ENCODE measurements at places on chromosomes 7 and 10. TPM values are rescaled to one million over a fixed set of nuclear protein-coding genes. Genes with fewer than 3 reads are reported as not detected.

- DNase-seq, result no peak
These were observed 238.7 kb upstream of the PRSS58 start for GRCh38 chr7:142496545-142496991.

DNA sequence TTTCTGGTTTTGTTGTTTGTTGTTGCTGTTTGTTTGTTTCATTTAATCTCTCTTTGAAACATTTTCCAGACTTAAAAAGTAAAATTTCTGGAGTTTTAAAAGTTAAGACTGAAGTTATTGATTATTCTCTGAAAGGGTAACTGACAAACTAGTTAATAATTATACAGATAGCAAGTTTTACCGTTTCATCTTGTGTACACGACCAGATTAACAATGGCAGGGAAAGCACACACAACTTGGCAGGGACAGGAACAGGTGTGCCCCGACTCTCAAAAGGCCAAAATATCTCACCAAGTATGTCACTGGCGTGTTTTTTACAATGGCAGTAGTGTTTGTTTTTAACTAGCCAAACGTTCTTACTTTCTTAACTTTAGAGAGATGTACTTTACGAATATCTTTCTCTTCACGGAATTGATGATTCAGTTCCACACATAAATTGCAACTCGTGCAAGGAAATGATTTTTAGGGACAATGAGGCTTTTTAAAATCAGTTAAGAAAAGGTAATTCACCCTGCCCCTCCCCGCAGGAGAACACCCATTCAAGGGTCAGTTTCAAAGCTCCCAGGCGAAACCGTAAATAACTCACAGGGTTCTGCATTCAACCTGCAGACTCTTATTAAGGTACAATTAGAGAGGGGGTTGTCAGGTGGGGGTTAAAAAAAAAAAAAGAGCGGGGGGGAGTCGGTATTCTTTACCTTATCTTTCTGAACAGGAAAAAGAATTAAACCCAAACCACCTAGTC is 3.5 kb downstream of the CTBP2 start:
- DNase-seq, result no peak

DNA sequence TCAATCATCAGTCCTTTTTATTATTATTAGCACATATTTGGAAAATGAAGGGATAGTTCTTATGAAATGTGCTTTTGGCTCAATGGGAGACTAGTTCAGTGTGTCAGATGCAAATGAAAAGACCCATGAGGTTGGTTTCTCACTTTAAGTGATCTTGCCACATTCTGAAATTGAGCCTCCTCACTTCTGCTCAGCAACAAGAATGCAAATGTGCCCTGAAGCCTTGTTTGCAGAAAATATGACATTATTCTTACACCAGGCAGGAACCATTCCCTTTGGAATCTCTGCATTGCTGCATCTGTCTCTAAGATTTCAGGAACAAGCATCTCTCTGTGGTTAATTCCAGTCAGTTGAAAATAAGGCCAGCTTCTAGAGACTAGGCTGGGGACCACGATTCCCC is 186.1 kb upstream of the PLPP4 start:
- DNase-seq, result no peak

DNA sequence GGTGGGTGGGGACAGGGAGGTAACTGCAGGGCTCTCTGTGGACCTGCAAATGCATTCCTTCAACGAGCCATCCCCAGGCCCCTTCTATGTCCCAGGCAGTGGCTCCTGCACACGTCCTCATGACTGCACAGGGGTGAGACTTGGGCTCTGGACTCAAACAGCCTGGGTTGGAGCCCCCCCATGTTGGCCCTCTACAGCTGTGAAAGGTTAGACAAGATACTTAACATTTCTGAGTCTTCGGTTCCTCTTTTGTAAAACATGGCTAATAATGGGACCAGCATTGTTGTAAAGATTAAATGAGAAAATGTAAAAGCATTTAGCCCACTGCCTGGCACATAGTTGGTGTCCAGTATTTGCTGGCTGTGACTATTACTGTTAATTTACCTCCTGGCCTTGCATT is 41.8 kb downstream of the CHST3 start:
- DNase-seq, result no peak

Gene TCF7L2
- 4.1 TPM for polyA plus RNA-seq

DNA sequence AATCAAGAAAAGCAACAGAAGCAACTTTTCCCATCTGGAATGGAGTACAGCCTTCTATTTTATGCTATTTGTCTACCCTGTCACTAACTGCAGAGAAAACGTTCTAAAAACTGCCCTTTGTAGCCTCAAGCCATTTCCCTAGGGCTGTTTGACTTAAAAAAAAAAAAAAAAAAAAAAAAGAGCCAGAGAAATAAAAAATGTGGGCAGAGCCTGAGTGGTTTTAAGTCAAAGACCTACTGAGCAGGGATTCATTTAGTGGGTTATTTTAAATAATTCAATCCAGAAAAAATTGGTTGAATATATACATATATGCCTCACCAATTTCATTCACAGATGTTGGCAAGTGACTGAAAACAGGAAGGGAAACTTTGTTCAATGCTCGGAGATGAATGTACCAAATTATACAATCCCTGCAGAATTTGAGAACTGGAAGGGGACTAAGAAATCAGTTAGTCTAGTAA is 75.2 kb downstream of the PPP1R3C start:
- DNase-seq, result no peak

GRCh38 chr10:131252567-131253276 is 58.8 kb downstream of the TCERG1L start:
- no peak for DNase-seq

DNA sequence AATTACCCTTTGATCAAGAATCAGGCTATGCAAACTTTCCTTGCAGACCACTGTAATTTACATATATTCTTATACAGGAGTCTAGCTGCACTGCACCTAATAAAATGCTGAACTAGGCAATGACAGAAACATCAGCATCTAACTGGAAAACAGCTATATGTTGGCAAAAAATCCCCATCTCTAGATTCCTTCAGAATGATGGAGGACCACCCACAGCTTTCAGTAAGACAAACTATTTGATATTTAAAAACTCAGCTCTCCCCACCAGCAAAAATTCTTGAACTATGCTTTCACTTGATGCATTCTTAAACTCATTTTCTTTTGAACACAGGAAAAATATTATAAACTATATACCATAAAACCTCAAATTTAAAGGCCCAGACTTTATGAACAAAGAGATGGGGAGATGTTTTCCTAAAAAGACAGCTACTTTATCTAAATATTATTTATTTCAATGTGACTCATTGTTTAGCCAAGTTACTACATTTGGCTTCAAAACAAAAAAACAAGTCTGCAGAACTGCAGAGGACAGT is 77.4 kb downstream of the SEMA3C start:
- no peak for DNase-seq

DNA sequence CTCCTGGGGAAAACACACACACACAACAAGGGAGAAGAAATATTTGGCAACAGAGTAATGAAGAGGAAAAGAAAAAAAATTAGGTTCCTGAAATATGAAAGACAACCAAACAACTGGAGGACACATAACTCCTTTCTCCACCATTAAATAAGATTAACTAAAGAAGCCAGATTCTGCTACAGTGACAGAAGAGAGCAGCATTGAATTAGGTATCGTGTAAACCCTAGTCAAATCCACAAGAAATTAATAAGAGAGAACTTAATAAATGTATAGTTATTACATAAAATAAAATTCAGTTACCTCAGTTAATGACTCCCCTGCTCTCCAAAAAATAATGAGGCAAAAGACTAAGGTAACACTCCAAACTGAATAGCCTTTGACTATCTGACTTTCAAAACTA is 306.7 kb downstream of the CRPPA start:
- no peak for DNase-seq

Gene SPDYE2B
- not detected for polyA plus RNA-seq

DNA sequence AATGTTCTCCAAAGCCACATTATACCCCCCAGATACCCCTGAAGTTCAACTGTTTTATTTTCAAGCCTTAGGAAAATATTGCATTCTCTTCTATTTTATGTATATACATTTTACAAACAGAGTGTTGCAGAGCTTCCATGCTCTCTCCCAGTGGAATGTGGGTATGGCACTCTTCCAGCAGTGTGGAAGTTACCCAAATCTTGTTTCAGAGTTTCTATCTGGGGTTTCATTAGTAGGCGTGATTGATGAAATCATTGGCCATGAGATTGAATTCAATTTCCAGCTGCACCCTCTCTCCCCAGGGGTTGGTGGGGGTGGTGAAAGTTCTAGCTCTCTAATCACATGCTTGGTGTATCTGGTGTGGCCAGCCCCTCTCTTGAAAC is 350.4 kb downstream of the RPS24 start:
- no peak for DNase-seq

DNA sequence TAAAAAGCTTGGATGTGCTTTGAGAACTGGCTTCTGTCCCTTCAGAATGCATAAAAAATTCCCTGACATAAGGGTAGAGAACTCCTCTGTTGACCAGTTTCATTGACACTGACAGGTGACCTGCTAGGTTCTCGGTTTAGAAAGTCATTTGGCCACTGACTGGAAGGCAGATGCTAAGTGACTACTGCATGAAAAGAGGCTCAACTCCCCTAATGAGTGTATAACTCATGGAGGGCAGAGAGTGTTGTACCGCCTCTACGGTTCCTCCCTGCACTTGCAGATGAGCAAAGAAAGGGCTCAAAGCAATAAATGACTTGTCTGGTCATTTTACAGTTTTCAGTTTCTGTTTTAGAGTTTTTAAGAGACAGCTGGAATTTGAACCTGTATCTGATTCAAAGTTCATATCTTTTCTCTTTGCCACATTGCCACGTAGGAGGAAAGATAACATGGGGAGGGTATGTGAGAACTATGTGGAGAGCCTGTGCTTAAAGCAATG is 2.9 kb upstream of the FGL2 start:
- DNase-seq, result no peak

- DNase-seq, result no peak
These were observed 23.6 kb upstream of the LYZL1 start for GRCh38 chr10:29265210-29265768.

DNA sequence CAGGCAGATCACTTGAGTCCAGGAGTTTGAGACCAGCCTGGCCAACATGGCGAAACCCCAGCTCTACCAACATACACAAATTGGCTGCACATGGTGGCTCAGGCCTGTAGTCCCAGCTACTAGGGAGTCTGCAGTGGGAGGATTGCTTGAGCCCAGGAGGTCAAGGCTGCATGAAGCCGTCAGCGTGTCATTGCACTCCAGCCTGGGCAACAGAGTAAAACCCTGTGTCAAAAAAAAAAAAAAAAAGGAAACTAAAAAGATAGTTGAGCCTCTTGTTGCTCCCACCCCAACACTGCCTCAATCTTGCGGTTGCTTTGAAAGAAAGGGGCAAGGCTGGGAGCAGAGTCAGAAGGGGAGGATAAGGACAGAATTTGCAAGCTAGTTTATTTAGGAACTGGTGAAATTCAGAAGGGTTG is 69.9 kb downstream of the SYPL1 start:
- DNase-seq, result no peak

Gene SPDYE5
- not detected for polyA plus RNA-seq

Gene ADAMTS14
- not detected for polyA plus RNA-seq

Gene VSTM2A
- polyA plus RNA-seq, result not detected

DNA sequence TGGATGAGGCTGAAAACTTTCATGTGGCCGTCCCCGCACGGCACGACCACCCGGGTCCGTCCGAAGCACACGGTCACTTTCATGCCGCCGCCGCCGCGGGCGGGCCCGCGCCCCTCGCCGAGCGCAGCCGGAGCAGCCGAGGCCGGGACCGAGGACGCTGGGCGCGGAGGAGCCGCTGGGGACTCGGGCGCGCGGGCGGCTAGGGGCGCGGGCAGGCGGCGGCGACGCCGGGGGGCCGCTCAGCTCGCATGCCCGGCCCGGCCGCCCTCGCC is 247 bp downstream of the PARD3 start:
- no peak for DNase-seq

Gene GBX1
- polyA plus RNA-seq, result not detected

- DNase-seq, result peak; percentile 83
These were observed 56.0 kb upstream of the BTRC start for GRCh38 chr10:101297901-101298486.

DNA sequence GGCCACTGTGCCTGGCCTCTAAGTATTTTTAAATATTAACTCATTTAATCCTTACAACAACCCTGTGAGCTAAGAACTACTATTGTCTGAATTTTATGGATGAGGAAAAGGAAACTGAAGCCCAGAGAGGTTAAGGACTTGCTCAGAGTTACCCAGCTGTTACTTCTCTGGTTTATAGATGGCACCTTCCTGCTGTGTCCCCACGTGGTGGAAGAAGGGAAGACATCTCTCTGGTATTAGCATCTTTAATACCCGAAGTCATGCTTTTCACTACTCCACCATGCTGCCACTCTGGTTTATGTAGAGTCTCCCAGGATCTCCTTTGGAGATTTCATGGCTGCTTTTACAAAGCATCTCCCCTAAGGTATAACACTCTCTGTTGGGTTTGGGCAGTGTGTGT is 105.5 kb upstream of the MKLN1 start:
- no peak for DNase-seq

GRCh38 chr10:90526721-90527120 is 331.1 kb downstream of the HTR7 start:
- no peak for DNase-seq

- no peak for DNase-seq
These were observed 95.5 kb upstream of the GTF2I start for GRCh38 chr7:74561898-74562613.

DNA sequence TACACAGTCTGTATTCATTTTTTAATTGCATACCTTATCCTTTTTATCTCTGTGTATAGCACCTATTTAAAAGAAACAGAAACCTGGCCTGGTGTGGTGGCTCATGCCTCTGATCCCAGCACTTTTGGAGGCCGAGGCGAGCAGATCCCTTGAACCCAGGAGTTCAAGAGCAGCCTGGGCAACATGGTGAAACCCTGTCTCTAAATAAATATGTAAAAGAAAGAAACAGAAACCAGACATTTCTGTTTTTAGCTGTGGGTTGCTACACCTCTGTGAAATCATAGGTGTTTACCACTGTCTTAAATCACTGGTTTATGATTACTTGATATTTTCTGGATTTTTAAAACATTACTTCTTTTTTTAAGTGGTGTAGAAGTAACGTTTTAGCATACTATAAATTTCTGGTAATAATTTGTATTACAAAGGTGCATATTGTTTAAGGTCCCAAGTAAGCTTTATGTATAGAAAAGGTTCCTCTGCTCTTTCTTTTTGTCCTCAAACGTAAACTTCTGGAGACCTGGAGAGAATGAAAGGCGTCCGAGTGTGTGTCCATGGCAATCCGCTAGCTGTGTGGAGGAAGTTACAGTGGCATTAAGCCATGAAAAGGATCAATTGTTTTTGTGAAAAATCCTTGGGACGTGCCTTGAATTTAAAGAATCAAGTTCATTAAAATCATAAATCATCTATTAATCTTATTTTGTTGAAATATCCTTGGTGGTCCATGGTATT is 41.1 kb downstream of the PTPRZ1 start:
- no peak for DNase-seq

DNA sequence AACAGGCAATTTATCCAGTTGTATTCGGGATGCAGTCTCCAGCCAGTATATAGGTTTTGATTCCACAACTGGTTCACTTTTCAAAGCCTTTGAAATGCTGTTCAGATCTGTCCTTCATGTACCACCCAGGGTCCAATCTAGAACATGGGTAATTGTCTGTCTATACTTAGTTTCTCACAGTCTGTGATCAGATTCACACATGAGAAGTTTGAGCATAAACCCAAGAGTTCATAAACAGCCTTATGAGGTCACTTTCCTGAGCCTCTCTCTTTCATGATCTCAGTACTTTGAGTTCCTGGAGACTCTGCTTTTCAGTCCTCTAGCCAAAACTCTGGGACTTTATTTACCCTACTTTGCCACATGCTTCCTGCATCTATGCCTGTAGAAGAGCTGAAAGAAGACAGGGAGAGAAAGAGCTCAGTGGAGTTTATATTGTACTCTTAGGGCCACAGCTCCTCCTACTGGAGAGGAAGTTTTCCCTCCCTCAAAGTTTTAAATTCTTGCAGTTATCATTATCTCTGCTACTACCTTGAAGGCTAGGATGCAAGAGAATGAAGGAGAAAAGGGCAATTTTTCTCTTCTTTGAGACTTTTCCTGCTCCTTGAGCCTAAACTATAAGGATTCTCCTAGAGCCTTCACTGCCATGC is 172.0 kb downstream of the ZEB1 start:
- DNase-seq, result peak; percentile 47
